ENCODE measurements at places on chromosomes 6 and 20.
A peak's percentile ranks its signal among the peaks of the same experiment; 100 is the strongest.

DNA sequence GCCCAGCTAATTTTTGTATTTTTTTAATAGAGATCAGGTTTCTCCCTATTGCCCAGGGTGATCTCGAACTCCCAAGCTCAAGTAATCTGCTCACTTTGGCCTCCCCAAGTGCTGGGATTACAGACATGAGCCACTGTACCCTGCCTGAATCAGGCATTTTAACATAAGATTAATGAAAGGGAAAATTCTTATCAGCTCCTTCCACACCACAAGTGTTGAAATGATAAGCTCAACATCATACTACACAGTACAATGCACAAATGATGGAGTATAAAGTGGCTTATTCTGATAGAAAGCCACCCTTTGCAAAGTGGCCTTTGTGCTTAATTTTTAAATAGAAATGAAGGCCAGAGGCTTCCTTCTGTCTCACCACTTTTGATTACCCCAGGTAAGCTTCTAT, 71.3 kb upstream of the MCHR2 start:
- no peak for DNase-seq

DNA sequence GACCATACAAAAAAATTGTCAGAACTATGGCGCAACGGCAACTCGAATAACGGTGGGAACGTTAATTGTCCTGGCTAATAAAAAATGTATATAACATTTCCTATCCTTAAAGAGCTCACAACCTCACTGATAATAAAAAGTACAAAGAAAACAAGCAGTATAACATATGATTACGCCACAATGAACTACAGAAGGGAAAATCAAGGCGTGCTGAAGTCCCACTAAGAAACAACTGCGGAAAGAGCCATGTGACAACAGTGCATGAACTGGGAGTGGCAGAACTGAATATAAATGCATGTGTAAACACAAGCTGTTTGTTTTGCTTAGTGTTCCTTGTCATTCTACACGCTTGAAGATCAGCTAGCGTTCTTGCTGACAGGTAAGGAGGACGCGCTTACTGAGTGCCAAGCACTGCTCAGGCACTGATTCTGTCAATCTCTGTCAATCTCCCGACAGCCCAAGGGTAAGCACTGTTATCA, 466 bp upstream of the PSMB1 start:
- DNase-seq, result no peak

DNA sequence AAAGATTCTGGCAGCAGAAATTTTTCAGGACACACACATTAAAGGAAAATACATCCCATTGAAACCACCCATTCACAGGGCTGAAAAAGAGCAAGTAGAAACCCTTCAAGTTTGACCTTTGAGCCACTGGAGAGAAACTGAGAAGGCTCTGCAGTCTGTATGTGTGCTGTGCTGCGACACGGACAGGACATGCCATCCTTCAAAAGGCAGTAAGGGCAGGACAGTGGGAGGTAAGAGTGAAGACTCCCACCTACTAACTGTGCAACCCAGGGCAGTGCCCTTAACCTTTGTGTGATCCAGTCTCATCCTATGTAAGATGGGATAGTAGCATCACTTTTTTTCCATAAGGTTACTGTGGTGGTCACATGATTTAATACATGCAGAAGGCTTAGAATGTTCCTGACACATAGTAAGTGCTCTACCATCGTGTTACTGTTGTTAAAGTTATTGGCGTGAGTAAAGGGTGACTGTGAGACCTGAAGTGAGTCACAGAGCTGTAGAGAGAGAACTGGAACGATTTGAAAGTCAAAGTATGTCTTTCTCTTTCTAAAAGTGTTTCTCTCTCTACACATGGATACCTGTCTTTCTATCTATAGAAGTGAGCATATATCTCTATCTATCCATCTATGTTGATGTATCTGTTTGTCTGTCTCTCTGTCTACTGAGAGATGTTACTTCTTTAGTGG, 153.7 kb upstream of the OLIG3 start:
- DNase-seq, result no peak

DNA sequence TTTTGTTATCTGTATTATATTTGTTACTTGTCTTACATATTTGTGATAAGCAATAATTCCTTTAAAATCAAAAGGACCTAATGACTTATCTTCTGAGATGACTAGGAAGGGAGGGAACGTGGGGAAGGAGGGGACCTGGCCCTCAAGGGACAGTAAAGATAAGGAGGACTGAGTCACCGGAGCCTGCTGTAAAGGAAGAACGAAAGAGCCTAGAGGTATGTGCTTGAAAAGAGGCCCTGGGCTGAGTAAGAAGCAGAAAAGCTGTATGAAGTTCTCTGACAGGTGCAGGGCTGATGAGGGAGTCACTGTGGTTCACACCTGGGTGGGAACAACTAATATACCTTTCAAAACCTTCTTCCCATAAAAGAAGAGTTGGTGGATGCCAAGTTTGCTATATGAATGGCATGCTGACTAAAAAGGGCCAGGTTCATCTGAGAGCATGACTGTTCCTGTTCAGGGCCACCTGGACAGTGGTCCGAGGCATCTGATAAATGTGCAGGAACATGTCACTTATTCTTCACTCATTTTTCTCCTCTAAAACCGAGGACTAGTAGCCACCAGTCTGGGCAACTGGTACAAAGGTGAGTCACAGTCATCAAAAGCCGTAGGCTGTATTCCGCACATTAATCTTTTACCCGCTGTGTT, 111.3 kb downstream of the TNFAIP3 start:
- no peak for DNase-seq

GRCh38 chr6:63094947-63095346, 116.3 kb upstream of the FKBP1C start:
- DNase-seq, result no peak

DNA sequence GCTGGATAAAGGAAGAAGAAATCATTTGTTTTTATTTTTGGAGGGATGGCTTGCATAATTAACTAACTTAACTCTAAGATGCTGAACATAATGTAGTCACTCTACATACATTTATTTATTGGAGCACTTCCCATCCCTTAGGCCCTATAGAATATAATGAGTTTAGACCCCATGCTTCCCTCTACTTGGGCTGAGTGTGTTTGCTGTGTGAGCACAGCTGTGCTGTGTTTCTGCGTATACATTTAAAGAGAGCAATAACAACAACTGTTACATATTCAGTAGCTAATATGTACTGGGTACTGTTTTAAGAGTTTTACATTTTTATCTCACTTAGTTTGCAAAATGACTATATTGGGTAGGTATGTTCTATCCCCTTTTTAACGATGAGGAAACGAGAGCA, 736.6 kb upstream of the NRSN1 start:
- DNase-seq, result no peak

DNA sequence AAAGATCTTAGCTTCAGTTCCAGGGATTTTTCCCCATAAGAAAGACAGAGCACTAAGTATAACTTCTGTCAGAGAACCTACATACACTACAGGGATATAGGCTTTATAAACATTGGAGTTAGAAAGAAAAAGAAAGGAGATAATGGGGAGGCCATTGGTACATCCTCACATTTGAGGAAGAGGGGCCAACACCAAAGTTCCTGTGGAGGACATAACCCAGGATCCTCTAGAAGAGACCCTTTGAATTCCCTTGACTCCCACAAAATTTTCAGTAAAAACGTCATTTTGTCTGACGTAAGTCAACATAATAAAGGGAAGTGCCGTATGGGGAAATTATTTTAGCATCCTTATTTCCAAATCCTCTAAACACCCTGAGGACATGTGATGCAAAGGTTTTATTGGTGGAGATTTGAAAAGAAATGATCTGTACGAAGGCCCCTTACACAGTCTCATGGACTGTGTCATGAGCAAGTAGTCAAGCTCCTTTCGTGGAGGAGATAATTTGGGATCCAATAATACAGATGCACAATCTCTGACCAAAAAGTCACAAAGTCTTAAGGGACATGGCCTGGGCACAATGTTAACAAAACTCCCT, 33.2 kb downstream of the HLA-DRA start:
- no peak for DNase-seq

- DNase-seq, result no peak
These were observed 134.8 kb upstream of the INSM1 start for GRCh38 chr20:20233041-20233514.

- DNase-seq, result no peak
These were observed 49.9 kb downstream of the EBF4 start for GRCh38 chr20:2742431-2742830.

DNA sequence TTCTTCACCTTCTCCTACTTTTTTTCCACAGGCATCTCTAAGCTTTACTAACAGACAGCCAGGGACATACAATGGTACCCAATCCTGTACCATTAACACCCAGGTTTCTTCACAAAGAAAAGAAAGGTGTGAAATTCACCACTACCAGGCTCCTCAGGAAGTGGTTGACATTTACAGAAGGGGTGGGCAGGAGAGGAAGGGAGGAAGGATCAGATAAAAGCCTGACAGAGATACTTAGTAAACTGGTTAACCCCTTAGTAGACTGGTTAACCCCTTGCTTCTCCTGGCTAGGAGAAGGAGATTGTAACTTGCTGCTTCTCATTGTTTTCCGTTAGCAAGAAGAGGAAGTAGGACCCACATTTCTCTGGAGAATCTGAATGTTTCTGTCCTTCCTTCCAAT, 7.2 kb downstream of the SAMD3 start:
- DNase-seq, result peak; percentile 26

DNA sequence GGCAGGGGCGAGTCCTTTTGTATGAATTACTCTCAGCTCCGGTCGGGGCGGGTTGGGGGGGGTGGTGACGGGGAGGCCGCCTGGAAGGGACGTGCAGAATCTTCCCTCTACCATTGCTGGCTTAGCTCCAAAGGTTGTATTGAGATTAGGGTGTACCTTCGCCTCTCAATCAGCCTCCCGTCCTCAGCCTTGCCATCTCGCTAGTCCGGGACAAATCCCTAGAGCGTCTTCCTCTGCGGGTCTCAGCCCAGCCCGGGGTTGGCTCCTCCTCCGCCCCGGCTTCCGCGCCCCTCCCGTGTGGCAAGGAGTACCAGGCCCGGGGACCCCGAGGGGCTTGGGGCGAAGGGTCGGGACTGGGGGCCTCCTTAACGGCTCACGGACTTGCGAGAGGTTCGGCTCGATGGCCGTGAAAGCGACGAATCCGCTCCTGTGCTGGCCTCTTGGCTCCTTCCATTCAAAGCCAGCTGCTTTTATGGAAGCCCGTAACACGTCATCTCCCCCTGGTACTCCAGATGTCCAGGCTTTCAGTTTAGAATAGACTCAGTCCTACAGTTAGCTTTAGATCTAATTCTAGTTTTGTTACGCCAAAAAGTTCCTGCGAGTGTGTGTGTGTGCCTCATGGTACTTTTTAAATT, 636 bp upstream of the EEF1A1 start:
- no peak for DNase-seq

- no peak for DNase-seq
These were observed 7.1 kb downstream of the NPEPL1 start for GRCh38 chr20:58699623-58700107.

DNA sequence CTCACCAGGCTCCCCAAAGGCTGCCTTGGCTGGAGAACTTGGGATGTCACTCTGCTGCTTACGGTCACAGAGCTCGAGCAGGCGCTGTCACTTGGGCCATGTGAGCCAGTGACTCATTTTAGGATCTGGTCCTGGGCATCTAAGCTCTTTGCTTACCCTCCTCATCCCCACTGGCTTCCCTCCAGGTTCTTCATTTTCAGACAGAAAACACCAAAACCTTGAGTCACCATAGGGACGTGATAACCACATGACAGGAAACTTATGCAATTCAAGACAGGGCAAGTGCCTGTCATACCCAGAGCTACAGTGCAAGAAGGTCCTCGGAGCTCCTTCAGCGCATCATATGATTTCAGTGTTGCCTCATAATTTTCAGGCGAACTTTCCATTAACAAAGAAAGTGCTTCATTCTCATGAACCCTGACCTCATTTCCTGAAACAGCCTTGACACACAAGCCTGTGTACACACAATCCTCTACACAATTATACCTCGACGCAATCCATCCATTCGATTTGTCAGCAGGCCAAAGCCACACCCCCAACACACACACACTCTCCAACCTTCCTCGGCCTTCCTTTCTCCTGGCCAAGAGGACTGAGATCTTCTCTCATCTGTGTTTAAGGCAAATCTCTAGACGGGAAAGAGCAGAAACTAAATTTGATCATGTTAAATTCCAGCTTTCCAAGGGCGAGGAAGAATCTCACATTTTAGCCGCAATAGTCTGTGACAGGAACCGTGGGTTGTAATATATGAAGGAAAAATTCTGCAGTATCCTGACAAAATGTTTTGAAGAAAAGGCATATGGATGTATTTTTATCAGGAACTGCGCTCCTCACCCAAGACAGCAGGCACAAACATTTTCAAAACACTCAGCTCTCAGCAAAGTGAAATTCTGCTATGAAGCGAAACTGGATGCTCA, 25.3 kb downstream of the TBC1D7 start:
- DNase-seq, result peak; percentile 89

DNA sequence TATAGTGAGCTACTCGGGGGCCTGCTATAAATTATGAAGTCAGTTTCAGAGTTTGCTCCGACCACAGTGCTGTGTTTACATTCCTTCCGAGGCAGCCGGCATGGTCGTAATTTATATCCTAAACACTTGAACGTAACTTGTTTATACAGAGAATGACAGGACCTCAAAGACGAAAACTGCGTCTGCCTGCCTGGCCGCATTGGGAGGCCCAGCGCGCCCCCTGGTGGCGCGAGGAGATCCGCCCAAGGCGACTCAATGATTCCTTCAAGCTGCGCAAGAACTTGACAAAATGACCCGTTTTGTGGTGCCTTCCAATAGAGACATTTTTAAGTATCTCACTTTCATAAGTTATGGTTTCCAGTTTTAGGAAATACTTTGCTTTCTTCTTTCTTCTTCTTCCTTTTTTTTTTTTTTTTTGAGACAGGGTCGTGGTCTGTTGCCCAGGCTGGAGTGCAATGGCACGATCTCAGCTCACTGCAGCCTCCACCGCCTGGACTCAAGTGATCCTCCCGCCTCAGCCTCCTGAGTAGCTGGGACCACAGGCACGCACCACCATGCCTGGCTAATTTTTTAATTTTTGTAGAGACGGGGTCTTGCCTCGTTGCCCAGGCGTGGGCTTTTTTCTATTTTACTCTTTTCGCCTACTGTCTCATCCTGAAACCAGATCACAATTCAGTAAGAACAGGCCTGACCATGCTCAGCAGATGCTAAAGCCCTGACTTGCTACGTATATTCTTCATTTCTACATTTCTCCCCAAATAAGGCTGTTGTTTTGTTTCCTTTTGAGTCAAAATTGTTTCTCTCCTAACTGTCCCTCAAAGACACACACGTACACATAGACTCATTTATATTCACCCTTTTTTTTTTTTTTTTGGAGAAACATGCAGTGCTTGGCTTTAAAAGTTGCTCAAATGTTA, 7.8 kb downstream of the FOXF2 start:
- DNase-seq, result peak; percentile 59

DNA sequence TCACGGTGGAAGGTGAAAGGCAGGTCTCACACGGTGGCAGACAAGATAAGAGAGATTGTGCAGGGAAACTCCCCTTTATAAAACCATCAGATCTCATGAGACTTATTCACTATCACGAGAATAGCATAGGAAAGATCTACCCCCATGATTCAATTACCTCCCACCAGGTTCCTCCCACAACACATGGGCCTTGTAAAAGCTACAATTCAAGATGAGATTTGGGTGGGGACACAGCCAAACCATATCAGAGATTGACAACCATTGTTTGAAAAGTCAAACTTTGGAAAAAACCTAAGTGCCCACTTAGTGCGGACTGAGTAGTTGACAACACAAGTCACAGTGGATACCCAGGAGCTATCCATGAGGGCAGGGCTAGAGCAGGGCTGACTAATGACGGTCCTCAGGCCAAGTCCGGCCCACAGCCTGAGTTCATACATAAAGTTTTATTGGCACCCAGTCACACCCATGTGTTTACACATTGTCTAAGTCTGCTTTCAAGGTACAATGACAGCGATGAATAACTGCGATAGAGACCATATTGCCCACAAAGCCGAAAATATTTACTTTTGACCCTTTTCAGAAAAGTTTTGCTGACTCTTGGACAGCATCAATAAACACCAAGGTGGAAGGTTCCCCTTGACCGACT, 33.8 kb upstream of the PMEPA1 start:
- no peak for DNase-seq

GRCh38 chr6:170447561-170447930, 105.6 kb downstream of the PSMB1 start:
- no peak for DNase-seq
